ENCODE measurements at places on chromosomes 6 and 20.

DNA sequence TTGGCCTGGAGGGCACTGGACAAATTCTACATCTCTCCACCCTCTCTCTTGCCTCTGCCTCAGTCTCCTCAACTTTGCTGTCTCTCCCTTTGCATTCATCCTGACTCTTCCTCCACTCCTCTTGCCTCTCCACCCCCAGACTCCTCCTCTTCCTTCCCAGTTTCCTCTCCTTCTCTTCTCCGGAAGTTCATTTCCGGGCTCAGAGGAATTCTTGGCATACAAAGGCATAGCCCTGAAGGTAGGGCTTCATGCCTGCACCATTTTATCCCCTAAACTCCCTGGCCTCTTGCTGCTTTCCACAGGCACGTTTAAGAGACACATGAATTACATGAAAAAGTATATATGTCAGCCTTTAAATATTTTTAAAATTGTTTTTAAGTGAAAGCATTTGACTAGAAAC, 10.6 kb downstream of the BFSP1 start:
- DNase-seq = no peak

GRCh38 chr20:3164043-3164762, 4.5 kb upstream of the FASTKD5 start:
- no peak for DNase-seq

DNA sequence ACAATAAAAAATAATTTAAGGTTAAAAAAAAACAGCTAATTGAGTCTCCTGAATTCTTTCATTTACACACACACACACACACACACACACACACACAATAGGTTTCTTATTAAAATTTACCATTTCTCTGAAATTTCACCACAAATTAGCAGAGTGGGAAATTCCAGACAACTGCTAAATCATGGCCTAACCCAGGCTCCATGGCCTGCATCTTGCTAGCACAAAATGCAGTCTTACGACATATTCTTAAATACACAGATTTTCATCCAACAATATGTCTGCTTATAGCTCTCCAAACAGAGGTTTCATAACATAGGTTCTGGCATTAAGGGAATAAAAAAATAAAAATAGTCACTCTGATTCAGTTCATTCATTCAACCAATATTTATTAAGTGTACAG, 46.9 kb downstream of the SOD2 start:
- no peak for DNase-seq

- DNase-seq = no peak
These were observed 299.3 kb downstream of the NRN1 start for GRCh38 chr6:5707281-5708045.

- peak; percentile 78 for DNase-seq
These were observed 51.2 kb upstream of the RNF182 start for GRCh38 chr6:13873288-13874190.

- DNase-seq = no peak
These were observed 22.8 kb upstream of the FOXC1 start for GRCh38 chr6:1586861-1587450.

DNA sequence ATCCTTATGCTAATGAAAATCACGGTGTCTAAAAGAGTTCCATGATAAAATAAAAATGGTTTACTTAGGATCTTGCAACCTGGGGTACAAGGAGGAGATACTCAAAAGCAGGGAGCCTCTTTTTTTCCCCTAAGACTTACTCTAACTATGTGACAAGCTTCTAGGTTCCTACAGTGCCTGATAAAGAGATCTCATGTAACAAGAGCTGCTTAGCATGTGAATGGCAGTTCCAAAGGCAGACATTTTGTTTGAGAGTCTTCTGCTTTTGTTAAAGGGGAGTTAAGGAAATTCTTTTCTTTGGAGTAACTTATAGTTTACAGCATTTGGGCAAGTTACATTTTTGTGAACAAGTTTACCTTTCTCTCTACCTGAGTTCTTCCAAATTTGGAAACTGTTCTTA, 945.8 kb upstream of the ADGRB3 start:
- no peak for DNase-seq

DNA sequence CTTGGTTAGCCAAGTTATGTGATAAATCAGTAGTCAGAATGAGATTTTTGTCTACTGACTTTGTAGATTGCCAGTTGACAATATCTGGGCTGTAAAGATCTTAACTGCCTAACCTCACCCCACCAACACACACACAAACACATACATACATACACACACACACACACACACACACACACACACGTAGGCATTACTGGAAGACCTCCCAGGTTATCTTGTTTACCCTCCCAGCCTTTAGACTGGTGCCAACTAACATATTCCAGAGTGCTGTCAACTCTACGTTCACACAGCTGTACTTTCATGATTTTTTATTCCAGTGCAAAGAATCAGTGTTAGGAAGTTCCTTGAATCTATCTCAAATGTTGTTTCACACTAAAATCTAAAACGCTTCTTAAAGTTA, 38.9 kb downstream of the BMP5 start:
- DNase-seq = no peak

GRCh38 chr20:6053776-6054688, at the start of gene LRRN4:
Gene LRRN4 (minus strand): TSS chr20:6054060. CDS start chr20:6052799, 1,261 bp downstream.
- DNase-seq = no peak

- no peak for DNase-seq
These were observed 7.2 kb downstream of the MMS22L start for GRCh38 chr6:97275804-97276203.

DNA sequence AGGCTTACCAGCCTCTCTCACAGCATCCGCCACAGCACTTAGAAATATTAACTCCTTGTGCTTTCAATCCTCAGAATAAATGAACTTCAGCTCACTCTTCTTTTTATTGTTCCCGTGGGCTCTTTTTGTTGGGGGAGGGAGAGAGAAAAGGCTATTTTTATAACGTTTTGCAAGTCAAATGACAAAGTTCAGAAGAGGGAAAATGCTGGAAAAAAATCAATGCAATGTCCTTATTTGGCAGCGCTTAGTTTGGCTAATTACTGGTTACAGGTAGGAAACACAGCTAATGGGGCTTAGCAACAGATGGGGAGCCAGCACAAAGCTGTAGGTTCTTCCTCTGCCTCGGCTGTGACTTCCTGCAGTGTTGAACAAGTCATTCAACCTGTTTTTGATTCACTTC, 1067.0 kb upstream of the MAP3K7 start:
- DNase-seq = no peak

GRCh38 chr6:45369870-45370269, 7.9 kb downstream of the SUPT3H start:
- no peak for DNase-seq

DNA sequence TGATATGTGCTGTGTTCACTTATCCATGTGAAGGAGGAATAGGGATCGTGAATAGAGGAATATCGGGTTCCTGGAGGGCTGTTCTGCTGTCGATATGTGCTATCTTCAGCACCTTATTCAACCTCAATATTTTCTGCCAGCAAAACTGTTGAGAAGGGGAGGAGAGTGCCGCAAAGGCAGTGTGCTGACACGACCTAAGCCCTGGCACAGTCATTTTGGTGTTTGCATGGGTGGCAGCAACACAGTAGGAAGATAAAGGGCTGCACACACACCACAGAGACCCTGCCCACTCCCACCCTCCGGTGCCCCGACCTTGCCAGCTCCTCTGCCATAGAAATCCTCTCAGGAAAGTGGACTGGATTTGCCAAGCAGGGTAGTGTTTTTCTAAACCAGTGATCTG, 47.0 kb downstream of the ZDHHC14 start:
- DNase-seq = no peak

GRCh38 chr6:37077905-37078296, 72.4 kb downstream of the FGD2 start:
- no peak for DNase-seq

DNA sequence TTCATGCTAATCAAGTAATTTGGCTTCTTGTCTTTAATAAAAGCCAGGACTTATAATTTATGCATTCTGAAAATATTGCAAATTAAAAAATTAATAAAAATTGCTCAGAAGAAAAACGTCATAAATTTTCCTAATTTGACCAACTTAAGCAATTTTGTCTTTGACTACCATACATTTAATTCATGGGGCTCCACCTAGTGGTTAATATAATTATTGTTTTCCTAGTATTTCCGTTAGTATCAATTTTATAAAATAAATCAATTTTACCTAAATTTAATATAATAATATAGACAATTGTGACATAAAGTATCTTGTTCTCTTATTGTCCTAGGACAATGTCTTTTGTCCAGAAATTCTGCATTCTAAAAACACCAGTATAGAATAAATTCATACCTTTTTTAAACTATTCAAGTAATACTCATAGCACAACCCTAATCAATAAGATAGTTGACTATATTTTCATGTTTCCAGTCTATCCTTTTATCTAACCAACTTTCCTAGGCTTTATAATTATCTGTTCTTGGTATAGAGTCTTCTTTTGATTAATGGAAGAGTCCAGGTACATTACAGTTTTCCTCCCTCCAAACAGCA, 319.9 kb downstream of the TRDN start:
- no peak for DNase-seq

GRCh38 chr6:117417851-117418250, 7.9 kb downstream of the ROS1 start:
- DNase-seq = no peak

- DNase-seq = peak; percentile 55
These were observed 91.8 kb upstream of the NHSL1 start for GRCh38 chr6:138590796-138591709.

DNA sequence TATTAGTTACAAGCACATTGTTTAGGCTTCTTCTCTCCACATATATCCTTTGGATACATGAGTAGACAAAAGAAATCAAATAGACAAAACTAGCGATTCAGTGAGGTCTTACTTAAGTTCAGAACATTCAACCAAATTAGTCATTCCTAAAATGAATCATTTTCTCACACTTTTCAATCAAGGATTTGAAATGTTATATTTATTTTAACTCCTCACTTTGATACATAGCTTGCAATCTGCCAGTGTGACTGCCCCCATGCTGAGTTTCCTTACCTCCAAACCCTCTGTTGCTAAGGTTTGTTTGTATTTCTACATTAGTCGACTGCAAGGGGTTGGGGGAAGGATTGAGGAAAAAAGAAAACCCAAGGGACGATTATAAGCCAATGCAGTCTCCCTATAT, 3.5 kb upstream of the MOXD1 start:
- no peak for DNase-seq

GRCh38 chr20:41618807-41619311, 682 bp upstream of the CHD6 start:
- DNase-seq = no peak

DNA sequence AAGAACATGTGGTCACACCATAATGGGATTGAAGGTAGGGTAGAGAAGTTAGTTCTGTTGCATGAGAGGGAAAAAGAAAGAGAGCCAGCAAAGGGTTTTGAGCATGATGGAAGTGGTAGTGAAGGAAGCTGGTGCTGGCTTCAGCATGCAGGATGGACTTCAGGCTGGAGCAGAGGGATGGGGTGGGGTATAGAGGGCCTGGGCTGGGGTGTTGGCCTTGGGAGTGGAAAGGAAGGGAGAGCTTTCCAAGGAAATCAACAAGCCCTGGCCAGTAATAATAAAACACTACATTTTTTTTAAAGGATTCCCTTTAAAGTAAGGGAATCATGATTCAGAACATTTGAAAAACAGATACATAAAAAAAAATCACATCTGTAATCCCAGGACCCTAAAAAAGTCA, 61.2 kb downstream of the LAMA4 start:
- no peak for DNase-seq

DNA sequence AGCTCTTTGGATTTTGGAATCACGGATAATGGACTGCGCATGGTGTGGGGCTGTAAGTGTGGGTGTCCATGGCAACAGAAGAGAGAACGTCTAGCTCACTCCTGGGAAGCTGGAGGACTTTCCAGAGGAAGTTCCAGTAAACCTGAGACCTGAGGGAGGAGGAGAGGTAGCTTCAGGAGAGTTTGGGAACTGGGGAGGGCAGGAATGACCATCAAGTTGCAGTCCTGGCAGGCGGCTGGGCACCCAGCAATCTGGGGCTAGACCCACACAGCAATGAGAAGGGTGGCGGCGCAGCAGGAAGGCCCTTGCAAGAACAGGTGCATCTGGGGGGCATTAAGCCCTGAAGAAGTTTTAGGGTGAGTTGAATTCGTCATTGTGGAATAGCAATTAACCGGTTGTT, 95.9 kb downstream of the FOXC1 start:
- DNase-seq = no peak

DNA sequence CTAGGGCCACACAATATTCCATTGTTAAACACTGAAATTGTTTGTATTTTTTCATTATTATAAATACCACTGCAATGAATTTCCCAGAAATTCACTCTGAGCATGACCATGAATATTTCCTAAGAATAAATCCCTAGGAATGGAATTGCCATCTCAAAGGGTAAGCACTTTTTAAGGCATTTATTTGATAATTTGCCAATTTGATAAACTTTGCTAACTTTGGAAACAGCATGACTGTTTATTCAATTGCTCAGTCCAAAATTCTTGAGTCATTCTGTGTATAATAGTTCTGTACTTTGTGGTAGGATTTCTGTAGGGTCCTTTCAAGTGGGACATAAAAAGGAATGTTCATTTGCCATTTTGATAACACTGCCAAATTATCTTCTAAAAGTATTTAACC, 44.2 kb upstream of the TOX2 start:
- DNase-seq = no peak

Data from activated naive CD4-positive, alpha-beta T cell treated with anti-CD3 and anti-CD28 coated beads, Interleukin-2, amount 10 ng/mL, durations not matched to agents 7 days and 5 days (primary cell).